ENCODE measurements at places on chromosomes 7 and 10.
A peak's percentile ranks its signal among the peaks of the same experiment; 100 is the strongest.

DNA sequence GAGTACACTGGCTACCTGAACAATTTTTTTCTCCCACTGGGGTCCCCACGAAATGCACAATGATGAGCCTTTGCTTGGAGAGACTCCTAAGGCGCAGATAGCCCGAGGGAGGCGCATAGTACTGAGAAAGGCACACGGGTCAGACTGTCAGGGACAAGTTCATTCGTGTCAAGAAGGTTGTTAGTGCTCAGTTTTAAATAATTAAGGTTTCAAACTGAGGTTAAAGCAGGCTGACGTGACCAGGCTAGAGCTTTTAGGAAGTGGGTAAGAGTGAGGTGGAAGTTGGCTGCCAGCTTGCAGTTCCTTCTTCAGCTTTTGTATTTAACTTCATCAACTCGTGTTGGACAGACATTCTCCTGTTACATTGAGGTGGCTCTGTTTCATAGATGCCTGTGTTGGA is 31.6 kb downstream of the RBM33 start:
- no peak for DNase-seq

GRCh38 chr10:17240616-17241015 is 12.6 kb downstream of the VIM start:
- no peak for DNase-seq

GRCh38 chr7:152663931-152664330 is 12.0 kb downstream of the XRCC2 start:
- DNase-seq: no peak

DNA sequence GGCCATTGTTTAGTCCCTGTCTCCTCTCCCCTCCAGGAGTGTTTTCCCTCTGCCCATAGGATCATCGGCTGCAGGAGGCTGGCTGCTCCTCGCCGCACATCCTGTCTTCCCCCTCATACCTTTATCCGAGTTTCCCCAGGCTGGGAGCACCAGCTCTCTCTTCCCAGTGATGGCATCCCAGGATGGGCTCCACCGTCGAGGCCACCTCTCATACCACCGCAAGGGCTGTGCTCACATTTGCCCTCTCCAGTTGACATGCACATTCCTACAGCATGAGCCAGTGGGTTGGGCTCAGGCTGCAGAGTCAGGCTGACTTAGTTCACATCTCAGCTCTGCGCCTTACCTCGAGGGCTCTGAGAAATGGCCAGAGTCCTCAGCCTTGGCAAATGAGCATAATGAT is 12.1 kb downstream of the HKDC1 start:
- peak; percentile 81 for DNase-seq

DNA sequence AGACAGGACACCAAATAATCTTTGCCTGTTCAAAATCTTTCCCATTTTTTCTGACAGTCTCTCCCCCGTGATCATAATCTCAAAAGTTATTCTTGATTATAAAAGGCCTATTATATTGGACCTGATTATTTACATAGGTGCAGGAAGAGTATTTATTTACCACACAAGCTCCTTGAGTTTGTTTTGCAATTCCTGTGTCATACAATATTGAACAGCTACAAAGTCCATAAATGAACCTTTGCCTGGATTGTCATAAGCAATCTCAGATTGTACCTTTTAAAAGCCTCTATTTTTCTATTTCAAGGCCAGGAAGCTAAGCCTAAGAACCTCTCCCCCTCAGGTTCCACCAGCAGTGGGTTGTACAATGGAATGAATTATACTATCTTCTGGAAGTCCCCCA is 183.9 kb upstream of the MEOX2 start:
- DNase-seq: no peak

GRCh38 chr10:14291296-14291695 is 39.4 kb downstream of the FRMD4A start:
- no peak for DNase-seq

DNA sequence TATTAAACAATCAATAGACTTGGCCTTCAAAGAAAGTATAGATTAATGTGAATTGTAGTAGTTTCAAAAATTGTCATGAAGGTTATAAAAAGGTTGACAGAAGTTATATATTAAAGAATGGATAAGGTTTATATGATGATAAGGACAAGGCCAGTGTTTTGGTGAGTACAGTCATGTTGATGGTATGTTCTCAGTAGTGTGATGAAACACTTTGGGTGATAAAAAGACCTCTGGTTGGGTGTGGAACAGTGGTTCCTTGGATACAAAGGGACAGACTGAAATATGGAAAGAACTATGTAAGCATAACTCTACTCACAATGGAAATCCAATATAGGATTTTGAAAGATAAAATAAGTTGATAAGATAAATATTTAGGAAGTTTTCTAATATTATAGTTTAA is 866.3 kb downstream of the ANKRD7 start:
- no peak for DNase-seq

GRCh38 chr10:13885238-13885990 is 298.6 kb downstream of the PRPF18 start:
- no peak for DNase-seq

DNA sequence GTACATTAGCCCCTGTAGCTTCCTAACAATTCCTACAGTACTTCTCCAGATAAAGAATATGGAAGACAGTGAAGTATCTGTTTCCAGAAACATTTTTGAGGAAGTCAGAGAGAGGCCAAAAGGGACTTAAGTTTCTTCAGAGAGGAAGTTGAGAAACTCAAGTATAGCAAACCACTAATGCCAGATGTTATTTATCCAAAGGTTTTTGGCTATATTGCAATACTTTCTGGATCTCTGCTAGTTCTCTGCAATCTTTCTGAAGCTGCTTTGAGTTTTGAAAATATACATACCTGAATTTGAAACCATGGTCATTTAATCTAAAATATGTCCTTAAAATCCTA is 64.7 kb downstream of the BICC1 start:
- no peak for DNase-seq

GRCh38 chr10:8065651-8066050 is 11.2 kb downstream of the GATA3 start:
- no peak for DNase-seq

DNA sequence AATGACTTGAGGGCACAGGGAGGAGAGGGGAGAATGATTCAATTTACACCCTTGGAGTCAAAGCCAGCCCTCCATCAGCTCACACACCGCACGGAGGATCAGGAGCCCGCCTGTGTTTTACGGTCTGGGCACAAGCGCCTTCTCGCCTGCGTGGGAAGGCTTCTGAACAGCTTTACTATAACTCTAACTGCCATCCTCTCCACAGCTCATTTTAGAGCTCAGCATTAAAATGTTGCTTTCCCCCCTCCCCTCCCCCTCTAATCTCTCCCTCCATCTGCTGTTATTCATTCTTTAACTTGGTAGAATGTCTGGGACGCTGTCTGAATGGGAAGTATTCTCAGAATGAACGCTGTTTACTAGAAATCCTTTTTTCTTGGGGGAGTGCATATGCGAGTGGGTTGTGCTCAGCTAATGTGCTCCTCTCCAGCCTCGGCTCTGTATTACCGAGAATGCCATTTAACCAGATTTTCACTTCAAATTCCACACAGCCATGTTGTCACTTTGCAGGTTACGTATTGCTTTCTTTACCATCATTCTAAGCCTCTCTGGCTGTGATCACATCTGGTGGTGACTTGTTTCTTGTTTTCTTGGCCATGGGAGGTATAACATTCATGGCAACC is 140.1 kb downstream of the GFRA1 start:
- no peak for DNase-seq

DNA sequence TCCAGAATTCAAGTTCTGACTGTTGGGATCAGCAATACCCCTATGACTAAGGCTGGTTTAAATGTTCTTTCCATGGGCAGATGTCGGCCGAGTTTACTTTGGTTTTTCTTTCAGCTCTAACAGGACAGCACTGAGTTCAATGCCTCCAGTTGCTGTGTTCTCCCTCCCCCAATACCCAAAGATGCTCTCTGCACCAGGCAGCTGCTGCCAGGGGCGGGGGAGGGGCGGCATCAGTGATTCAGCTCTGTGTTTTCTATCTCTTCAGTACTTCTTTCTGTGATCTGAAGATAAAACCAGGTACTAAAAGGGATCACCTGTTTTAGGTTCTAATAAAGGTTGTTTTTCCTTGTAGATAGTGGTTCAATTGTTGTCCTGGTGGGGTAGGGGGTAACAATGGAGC is 576.7 kb upstream of the POT1 start:
- no peak for DNase-seq

GRCh38 chr7:101287032-101287431 is 34.6 kb downstream of the IFT22 start:
- DNase-seq: no peak

DNA sequence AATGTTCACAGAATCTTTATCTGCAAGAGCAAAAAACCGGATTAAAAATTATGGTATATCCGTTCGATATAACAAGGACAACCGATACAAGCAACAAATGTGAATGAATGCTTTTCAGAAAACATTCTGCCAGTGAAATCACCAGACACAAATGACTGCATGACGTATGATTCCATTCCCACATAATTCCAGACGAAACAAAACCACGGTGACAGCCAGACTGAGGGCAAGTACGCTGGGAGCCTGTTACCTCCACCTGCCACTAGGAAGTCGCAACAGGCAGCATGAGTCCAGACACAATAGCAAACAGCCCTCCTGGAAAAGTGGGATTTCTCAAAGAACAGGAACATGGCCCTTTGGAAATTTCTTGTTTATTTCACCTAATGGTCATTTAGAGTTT is 41.7 kb downstream of the MAD1L1 start:
- DNase-seq: no peak

GRCh38 chr10:28530751-28531150 is 2.2 kb upstream of the WAC start:
- DNase-seq: peak; percentile 17

DNA sequence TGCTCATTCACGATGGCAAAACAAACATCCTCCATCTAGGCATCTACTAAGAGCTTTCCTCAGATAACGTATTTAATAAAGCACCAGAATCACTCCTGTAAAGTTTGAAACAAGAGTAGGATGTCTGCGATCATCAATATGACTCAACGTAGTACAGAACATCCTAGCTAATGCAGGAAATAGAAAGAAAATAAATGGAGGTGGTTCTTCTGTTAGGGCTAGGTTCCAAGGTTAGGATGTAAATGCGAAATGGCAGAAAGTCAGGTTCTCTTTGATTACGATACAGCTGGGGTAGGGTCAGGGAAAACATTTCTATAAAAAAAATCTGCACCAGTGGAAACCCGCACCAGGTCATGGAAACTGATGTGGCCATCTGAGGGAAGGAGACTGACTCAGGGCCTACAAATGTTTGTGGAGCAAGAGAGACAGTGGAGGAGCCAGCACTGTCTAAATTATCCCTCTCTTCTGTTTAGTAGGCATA is 29.1 kb downstream of the CCDC6 start:
- DNase-seq: peak; percentile 22

- DNase-seq: no peak
These were observed 170.2 kb upstream of the ZMIZ1 start for GRCh38 chr10:78898341-78899097.

- no peak for DNase-seq
These were observed 39.8 kb downstream of the SEM1 start for GRCh38 chr7:96669812-96670211.

DNA sequence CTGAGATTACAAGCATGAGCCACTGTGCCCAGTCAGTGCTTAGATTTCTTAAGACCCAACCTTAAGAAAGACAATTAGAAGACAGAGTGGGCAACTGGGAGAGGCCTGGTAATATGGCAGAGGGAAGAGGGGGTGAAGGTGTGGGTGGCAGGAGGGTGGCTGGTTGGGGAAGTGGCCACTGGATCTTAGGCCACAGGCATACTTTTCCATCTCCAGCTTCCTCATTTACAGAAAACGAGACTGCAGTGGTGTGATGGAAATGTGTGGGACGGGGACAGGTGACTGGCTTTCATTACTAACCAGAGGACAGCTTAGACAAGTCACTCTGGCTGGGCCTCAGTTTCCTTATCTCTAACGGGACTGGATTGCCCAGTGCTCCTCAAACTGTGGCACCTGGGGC is 1.0 kb upstream of the FFAR4 start:
- DNase-seq: no peak

- no peak for DNase-seq
These were observed 21.3 kb upstream of the TMEM236 start for GRCh38 chr10:17730667-17731066.

DNA sequence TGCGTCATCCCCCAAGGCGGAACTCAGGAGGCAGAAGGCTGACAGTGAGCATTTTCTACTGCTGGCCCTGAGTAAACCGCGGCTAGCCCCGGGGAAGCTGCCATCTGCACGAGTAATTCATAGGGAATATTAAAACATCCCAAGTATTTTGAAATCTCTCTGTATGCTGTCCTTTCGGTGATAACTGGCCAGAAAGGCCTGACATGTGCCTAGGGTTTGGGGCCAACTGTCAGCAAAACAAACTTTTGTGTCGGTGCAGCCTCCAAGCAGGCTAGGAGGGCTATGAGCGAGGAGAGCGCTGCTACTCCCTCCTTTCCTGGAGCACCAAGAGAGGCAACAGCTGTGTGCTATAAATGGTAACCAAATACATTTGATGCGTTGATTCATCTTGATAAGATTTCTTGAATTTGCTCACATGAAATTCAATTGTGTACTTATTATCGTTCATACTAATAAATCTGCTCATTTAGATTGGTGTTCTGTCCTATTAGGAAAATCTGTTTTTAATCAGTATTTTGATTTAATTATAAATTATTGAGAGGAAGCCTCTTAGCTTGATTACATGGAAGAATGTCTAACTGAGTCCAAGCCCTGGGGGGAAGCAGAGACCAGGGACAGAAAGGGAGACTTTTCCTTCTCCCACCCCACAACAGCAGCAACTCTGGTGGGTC is 124.4 kb upstream of the NPS start:
- DNase-seq: no peak

GRCh38 chr10:112763916-112764520 is 186.0 kb upstream of the TCF7L2 start:
- peak; percentile 66 for DNase-seq

GRCh38 chr7:143458681-143459080 is 15.4 kb downstream of the TAS2R60 start:
- no peak for DNase-seq

DNA sequence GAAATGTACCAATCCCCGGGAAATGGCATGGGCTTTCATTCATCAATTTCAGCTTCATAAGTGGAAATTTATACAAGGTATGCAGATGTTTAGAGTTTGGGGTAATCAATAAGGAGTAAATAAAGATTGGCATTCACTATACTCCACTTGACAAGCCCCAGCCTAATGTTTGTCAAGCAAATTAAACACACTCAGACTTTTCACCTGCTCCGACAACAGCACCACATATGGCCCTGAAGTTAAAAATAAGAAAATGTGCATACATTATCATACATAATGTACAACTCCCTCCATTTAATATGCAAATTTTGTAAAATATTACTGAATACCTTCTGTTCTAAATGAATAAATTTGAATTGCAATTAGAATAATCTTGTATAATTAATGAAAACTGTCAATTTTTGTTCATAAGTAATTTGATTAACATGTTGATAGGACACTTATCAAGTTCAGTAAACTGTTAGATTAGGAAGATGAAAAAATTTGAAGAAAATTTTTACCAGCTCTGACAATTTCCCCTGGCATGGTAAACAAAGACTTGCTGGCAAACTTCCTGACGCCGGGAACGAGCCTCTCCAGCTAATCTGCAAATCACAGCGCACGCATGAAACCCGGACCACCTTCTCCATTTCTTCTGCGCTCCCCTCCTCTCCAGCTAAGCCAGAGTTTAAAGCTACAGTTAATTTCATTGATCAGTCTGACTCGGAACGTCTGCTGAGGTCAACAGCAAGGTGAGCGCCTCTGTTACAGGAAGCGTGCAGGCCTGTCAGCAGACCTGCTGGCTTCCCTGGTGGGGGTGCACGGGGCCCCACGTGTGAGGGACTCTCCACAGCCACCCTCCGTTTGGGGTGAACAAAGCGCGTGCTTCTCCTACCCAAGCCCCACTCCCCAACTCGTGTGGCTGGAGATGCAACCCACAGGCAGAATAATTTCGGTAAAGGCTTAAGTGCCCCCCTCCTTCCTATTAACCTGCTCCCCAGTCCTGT is 70.7 kb downstream of the EBF3 start:
- no peak for DNase-seq

- DNase-seq: no peak
These were observed 92.2 kb downstream of the EGFR start for GRCh38 chr7:55110993-55111361.
